ENCODE measurements at places on chromosomes 5 and 9.
A peak's percentile ranks its signal among the peaks of the same experiment; 100 is the strongest.

GRCh38 chr5:148011398-148012137 lies 52.2 kb upstream of the SPINK5 start:
- no peak for DNase-seq

GRCh38 chr9:129667378-129667777 lies 1.9 kb downstream of the PRRX2 start:
- DNase-seq: no peak

DNA sequence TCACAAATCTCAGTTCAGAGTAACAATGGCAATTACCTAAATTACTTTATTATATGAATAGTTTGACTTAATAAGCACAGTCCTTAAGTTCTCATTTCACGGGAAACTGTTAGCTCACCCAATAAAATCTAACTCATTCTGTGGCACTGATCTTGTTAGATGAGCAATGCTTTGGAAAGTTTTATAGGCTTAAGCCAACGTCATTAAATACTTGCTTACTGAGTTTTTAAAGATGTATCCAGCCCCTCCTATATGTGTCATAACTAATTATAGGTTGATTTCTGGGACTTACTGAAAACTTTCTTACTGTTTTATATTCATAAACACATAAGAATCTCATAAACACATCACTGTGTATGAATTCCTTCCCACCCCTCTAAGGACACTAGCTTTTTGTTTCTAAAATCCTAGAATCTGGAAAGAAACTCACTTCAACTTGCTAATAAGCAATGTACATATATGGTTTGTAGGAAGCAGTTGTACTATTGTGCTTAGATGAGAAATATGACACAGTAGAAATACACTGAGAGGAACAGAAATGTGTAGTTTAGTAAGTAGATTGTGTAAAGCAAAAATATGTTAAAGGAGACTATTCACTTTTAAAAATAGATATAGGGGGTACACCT lies 14.1 kb upstream of the MARCOL start:
- no peak for DNase-seq

DNA sequence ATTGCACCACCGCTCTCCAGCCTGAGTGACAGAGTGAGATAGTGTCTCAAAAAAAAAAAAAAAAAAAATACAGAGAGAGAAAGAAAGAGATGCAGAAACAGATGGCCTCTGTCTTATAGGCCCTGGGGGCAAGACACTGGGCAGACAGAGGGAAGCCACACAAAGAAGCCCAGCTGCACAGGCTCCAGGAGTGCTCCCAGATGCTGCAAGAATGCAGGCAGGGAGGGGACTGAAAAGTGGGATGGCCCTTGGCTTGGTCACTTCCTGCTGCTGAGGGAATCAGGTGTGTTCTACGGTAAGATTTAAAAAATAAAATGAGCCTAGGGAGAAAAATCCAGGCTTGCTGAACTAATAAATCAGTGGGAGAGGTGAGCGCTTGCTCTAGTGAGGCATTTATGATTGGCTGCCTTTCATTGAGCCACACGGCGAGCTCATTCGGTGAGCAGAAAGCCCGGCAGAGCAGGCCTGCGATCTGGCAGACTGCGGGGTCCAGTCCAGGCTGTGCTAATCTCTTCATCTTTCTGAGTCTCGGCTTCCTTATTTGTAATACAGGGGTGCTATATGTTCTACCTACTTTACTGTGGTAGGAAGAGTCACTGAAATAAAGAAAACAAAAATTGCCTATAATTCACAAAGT lies 80.6 kb downstream of the RAD23B start:
- DNase-seq: no peak

DNA sequence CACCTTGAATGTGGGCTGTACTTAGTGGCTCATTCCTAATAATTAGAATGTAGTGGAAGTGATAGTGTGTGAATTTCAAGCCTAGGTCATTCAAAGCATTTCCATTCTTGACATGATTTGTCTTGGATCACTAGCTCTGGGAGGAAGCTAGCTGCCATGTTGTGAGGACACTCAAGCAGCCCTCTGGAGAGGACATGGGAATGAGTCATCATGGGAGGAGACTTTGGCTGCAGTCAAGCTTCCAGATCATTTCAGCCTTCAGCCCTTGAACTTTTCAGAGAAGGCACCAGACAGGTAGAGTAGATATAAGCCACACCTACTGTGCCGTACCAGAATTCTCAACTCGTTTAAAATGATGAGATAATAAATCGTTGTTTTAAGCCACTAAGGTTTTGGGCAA lies 506.9 kb downstream of the ZNF608 start:
- no peak for DNase-seq

DNA sequence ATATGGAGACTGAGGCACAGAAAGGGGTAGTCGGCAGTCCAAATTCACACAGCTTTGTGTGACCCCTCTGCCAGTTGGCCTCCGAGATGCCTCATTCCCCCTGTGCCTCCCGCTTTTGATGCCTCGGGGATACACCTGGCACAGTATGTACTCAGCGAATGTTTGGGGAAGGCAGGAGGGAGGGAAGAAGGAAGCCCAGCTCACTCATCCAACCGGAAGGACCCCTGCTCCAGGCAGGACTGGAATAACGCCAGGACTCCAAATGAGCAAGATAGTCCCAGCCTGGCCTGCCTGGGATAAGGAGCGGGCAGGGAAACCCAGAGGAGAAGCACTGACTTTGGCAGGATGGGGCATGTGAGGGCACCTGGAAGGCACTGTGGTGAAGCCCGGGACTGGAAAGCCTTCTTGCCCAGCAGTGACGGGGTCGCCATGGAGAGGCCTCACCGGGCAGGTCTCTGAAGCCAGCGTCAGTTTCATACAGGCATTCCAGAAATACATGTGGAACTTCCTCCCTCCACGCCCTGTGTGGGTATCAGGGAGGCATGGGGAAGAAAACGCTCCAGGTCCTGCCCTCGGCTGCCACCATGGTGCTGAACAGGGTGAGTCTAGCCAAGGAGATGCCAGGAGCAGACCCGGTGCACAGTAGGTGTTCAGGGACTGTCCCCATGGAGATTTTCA lies 20.3 kb downstream of the LMX1B start:
- no peak for DNase-seq

GRCh38 chr9:102403514-102403913 lies 591.6 kb upstream of the CYLC2 start:
- DNase-seq: no peak

- no peak for DNase-seq
These were observed 95.3 kb upstream of the SLC12A2 start for GRCh38 chr5:127988146-127988760.

GRCh38 chr9:136095070-136096058 lies at the start of gene NACC2:
Gene NACC2 (minus strand): TSS chr9:136095289. CDS start chr9:136050521, 44,768 bp downstream.
- DNase-seq: peak; percentile 68

DNA sequence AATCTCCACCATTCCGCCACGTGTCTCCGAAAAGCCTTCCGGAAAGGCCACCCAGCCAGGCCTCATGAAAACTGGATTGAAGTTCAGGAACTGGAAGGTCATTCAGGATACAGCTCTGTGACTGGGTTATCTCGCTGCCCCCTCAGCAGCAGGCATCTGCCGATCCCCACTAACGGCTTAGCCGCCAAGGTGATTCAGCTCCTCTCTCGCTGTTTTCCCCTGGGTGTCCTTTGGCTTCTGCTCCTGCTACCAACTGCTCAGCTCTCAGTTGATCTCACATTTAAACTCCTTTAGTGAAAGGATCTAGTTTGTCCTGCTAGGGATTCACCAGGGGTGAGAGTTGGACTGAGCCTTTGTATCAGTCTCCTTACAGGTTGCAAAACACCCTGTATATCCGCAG lies 2.2 kb upstream of the GDNF start:
- no peak for DNase-seq

DNA sequence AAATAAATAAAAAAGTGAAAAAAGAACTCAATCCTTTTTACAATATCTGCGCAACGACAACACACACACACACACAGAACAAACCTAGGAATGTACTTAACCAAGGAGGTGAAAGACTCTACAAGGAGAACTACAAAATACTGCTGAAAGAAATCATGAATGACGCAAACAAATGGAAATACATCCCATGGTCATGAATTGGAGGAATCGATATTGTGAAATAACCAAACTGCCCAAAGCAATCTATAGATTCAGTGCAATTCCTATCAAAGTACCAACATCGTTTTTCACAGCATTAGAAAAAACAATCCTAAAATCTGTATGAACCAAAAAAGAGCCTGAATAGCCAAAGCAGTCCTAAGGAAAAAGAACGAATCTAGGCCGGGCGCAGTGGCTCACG lies 29.9 kb upstream of the NRARP start:
- DNase-seq: no peak

DNA sequence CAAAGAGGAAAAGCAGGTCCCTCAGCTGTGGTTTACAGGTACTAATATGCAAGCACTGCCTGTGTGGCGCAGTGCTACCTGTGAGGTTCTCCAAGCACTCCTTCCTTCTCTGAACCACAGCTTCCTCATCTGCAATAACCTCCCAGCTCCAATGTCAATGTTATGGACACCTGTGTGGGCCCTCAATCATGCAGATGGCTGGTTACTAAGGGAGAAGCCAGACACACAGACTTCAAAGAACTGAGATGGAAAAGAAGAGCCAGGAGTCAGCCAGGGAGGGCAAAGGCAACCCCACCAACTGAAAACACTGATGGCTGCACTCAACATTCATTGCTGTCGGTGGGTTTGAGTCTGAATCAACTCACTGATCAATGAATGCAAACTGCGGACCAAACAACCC lies 77.7 kb downstream of the NR6A1 start:
- no peak for DNase-seq

DNA sequence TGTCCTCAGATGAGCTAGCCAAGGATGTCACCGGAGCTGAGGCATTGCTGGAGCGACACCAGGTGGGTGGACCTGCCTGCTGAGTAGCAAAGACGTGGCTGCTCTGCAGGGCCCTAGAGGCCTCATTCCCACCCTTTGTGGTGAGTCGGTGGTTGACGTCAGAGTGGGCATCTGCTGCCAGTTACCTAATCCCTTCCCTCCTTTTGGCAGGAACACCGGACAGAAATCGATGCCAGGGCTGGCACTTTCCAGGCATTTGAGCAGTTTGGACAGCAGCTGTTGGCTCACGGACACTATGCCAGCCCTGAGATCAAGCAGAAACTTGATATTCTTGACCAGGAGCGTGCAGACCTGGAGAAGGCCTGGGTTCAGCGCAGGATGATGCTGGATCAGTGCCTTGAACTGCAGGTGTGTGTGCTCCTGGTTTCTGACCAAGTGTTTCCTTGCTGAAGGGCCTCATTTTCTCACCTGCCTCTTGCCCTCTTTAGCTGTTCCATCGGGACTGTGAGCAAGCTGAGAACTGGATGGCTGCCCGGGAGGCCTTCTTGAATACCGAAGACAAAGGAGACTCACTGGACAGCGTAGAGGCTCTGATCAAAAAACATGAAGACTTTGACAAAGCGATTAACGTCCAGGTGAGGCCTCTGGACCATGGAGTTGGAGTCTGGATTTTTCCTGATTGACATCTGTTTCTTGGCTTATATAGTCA lies 48.9 kb downstream of the DYNC2I2 start:
- peak; percentile 56 for DNase-seq

- DNase-seq: no peak
These were observed 81.8 kb downstream of the SEMA6A start for GRCh38 chr5:116492776-116493175.

GRCh38 chr5:173968154-173968797 lies 20.7 kb upstream of the C5orf47 start:
- peak; percentile 95 for DNase-seq

DNA sequence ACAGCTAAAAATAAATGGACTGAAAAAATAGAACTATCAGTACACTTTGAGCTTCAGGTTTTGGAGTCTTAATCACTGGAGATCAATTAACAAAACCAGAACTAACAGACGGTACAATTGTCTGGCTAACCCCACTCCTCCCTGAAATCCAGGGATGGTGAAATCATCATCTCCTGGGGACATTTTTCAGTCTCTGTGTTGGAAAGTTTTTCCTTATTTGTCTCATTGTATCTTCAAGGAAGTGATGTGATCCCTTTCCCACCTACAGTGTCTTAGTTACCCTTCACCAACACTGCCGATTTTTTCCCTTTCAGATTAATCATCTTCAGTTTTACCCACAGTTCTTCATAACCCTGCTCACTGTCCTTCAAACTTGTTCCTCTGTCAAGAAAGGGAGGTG lies 81.9 kb downstream of the MAP1B start:
- no peak for DNase-seq

GRCh38 chr5:1520791-1521453 lies 2.8 kb downstream of the LPCAT1 start:
- no peak for DNase-seq

GRCh38 chr5:76851728-76852369 lies 2.0 kb downstream of the S100Z start:
- DNase-seq: no peak

- no peak for DNase-seq
These were observed 1435.7 kb downstream of the MAT2B start for GRCh38 chr5:164941132-164941531.

DNA sequence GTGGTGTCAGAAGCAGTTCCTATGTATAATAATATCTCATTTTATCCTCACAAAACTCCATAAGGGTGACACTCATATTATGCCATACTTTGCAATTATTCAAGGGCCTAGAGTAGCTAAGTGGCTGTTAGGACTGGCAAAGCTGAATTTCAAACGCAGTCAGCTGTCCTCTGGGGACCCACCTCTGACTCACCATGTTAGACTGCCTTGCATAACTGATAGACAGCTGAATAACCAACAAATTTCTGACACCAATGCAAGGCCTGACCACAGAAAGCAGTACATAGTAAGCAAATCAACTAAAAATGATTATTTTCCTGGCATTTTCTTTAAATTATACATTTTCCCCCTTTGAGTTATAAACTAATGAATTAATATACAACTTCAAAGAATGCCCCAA lies 251.6 kb upstream of the PTGER4 start:
- DNase-seq: no peak

- DNase-seq: no peak
These were observed 688.4 kb downstream of the PTPRD start for GRCh38 chr9:9924376-9924775.

- DNase-seq: no peak
These were observed 76.6 kb upstream of the NTRK2 start for GRCh38 chr9:84592918-84593317.

GRCh38 chr5:174718880-174719610 lies 5.3 kb upstream of the MSX2 start:
- DNase-seq: no peak

All from posterior cingulate gyrus (tissue), 11 donors.